ENCODE measurements at places on chromosomes 5 and 9. TPM values are rescaled to one million over a fixed set of nuclear protein-coding genes. Genes with fewer than 3 reads are reported as not detected.

TMEM215 gene
- not detected for total RNA-seq

DNA sequence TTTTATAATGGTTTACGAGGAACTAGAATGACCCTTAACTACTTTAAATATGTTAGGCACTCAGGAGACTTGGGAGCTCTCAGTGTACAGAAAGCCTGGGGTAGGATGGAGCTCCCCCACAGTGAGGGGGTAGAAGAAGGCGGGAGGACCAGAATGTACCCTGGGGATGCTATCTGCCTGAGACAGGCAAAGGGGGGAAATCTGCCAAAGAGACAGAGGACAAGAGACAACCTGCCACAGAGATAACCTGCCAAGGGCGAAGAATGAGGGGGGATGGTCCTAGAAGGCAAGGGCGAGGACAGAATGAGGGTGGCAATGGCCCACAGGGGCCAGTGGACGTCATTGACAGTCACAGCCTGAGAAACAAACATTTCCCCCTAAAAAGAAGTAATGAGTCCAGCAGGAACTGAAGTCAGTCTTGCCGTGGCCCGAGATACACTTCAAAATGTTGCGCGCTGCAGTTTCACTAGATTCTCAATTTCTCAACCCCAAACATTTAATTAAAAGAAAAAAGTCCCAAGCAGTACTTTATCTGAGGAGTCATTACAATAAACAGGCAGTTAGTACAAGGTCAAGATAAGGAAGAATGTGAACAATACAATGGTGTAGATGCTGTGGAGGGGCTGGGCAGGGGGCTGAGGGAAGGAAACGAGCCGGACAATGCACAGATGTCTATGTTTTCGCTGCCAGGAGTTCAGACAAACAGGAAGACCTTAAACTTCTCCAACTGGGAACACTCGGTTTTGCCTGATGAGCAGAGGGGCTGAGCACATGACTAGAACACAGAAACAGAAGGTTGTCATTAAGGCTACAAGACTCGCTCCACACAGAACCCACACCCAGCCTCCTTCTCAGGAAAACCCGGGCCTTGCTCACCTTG is 125.0 kb downstream of the LHFPL2 start:
- no peak for DNase-seq
- H3K4me3 ChIP-seq = no peak overlapping the region
- H3K36me3 ChIP-seq = no peaks in the 10 kb centered on the region
- no peaks in the 10 kb centered on the region for H3K4me1 ChIP-seq
- H3K27me3 ChIP-seq = no peaks in the 10 kb centered on the region

GRCh38 chr5:81214848-81215247 is 18.3 kb upstream of the CKMT2 start:
- no peaks in the 10 kb centered on the region for H3K27me3 ChIP-seq
- no peaks in the 10 kb centered on the region for H3K36me3 ChIP-seq
- H3K4me1 ChIP-seq = peaks cover 4% of the 10 kb centered on the region
- DNase-seq = no peak

- no peaks in the 10 kb centered on the region for H3K36me3 ChIP-seq
- H3K27me3 ChIP-seq = no peaks in the 10 kb centered on the region
- no peak overlapping the region for H3K4me3 ChIP-seq
- DNase-seq = no peak
Measured at GRCh38 chr9:105973951-105974351, 279.6 kb downstream of the TMEM38B start.

CNTNAP3 gene
- total RNA-seq = 1.1 TPM

GRCh38 chr9:121362813-121363621 is 7.0 kb downstream of the STOM start:
- peaks cover 2% of the 10 kb centered on the region for H3K36me3 ChIP-seq
- peaks cover 9% of the 10 kb centered on the region for H3K4me1 ChIP-seq
- DNase-seq = no peak
- peak overlapping the region; percentile 14 for H3K4me3 ChIP-seq
- H3K27ac ChIP-seq = peak overlapping the region; percentile 96

DNA sequence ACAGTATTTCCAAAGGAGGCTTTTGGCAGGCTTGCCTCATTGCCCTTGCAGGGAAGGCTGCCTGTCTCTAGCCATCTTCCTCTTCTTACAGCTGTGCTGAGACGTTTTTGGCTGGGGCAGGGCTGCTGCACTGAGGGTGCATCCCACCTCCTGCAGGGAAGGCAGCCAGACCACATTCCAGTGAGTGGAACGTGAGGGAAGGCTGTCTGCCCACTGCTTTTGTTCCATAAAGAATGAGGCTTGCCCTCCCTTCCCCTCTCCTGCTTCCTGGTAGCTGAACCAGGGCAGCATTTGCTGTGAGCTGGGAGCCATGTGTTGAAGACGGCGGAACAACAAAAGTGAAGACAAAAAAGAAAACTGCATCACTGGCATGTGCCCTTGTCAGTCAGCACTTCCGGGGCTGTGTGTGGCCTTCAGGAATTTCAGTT is 16.8 kb downstream of the MGAT1 start:
- peaks cover 2% of the 10 kb centered on the region for H3K4me1 ChIP-seq
- peaks cover 7% of the 10 kb centered on the region for H3K36me3 ChIP-seq
- H3K27ac ChIP-seq = peak overlapping the region; percentile 29
- H3K27me3 ChIP-seq = no peaks in the 10 kb centered on the region

LIFR gene
- total RNA-seq = 34.6 TPM

- no peaks in the 10 kb centered on the region for H3K4me1 ChIP-seq
- H3K4me3 ChIP-seq = no peak overlapping the region
- no peak overlapping the region for H3K27ac ChIP-seq
- DNase-seq = no peak
- no peaks in the 10 kb centered on the region for H3K27me3 ChIP-seq
Measured at GRCh38 chr5:14327624-14328023, 184.5 kb downstream of the TRIO start.

MFAP3 gene
- total RNA-seq = 36.7 TPM

CKMT2 gene
- 2.6 TPM for total RNA-seq

SV2C gene
- total RNA-seq = not detected

DNAJC25 gene
- 9.3 TPM for total RNA-seq

DNA sequence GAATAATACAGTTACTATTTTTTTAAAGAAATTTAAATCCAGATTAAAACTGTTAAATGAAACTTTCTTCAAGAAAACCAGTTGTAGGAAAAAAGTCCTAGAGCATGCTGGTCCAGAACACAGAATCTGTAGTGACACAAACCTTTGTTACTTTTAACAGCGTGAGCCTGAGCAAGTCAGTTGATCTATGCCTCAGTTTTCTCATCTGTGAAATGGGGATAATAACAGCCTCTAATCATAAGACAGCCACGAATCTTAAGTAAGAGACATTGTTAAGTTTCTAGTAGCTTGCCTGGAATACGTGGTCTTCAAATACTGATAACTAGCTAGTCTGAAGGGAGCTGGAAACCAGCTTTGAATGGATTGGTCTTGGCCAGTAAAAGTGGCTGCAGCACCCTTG is 158.6 kb downstream of the ADAMTS12 start:
- no peaks in the 10 kb centered on the region for H3K27me3 ChIP-seq
- H3K36me3 ChIP-seq = no peaks in the 10 kb centered on the region
- no peak overlapping the region for H3K4me3 ChIP-seq
- H3K27ac ChIP-seq = no peak overlapping the region
- H3K4me1 ChIP-seq = peaks cover 16% of the 10 kb centered on the region

- H3K4me1 ChIP-seq = no peaks in the 10 kb centered on the region
Measured at GRCh38 chr5:16178745-16179372, 732 bp downstream of the MARCHF11 start.

- no peaks in the 10 kb centered on the region for H3K27me3 ChIP-seq
- no peak overlapping the region for H3K27ac ChIP-seq
- H3K4me3 ChIP-seq = no peak overlapping the region
- no peaks in the 10 kb centered on the region for H3K4me1 ChIP-seq
- DNase-seq = no peak
Measured at GRCh38 chr5:157502143-157502647, 42.2 kb downstream of the NIPAL4 start.

DNA sequence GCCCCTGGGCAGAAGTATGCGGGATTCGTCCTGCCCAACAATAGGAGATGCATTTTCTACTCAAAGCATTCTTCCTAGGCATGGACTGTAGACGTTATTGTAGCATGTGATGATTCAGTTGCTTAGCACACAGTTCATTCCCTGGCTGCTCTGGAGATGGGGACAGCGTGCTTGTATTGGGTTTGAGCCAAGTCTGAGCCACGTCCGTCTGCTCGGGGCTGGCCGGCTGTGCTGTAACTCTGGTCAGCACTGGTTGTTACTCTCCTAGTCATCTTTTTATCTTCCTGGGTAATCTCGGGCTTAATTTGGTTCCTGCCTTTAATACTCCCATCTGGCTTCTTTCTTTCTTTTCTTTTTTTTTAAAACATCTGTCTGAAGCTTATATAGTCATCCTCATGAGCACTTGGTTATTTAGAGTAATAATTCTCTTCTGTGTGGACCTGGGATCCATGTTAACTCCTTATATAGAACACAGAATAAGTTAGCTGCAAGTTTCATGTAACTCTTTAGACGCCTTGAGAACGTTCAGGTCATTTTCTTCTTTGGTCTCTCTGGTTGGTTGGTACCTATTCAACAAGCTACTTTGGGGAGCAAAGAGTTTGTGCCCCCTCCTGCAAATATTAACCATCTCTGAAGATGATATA is 118.8 kb upstream of the RPS23 start:
- no peak for DNase-seq
- H3K4me1 ChIP-seq = no peaks in the 10 kb centered on the region
- H3K27ac ChIP-seq = no peak overlapping the region
- no peak overlapping the region for H3K4me3 ChIP-seq
- H3K27me3 ChIP-seq = peaks cover 3% of the 10 kb centered on the region

GRCh38 chr5:140258873-140259272 is 44.0 kb downstream of the PFDN1 start:
- DNase-seq = no peak
- no peaks in the 10 kb centered on the region for H3K4me1 ChIP-seq
- no peak overlapping the region for H3K4me3 ChIP-seq
- no peaks in the 10 kb centered on the region for H3K27me3 ChIP-seq
- H3K27ac ChIP-seq = no peak overlapping the region

- no peak for DNase-seq
- H3K4me1 ChIP-seq = peaks cover 4% of the 10 kb centered on the region
- H3K36me3 ChIP-seq = peaks cover 64% of the 10 kb centered on the region
- peak overlapping the region; percentile 56 for H3K27ac ChIP-seq
- no peak overlapping the region for H3K4me3 ChIP-seq
Measured at GRCh38 chr9:136512651-136513071, 29.8 kb upstream of the SEC16A start.

RNF183 gene
- not detected for total RNA-seq

- DNase-seq = no peak
- no peak overlapping the region for H3K4me3 ChIP-seq
- H3K4me1 ChIP-seq = no peaks in the 10 kb centered on the region
Measured at GRCh38 chr5:69160651-69161050, 6.3 kb upstream of the CCNB1 start.

DNA sequence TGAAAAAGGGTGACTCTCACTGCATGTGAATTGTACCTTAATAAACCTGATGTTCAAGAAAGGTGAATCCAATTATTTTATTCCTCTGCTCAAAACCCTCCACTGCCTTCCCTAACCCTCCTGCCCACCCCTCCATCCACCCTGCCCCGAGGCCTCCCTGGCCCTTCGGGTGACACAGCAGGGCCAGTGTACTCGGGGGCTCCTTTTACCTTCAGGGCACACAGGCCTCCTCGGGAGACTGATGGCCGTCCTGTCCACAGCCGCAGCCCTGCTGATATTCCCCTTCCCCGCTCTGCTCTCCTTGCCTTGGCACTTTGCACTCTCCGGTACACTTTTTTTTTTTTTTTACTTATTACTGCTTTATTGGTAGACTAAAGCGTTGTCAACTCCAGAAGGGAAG is 234.0 kb downstream of the CACNA1B start:
- no peak overlapping the region for H3K4me3 ChIP-seq
- H3K4me1 ChIP-seq = no peaks in the 10 kb centered on the region
- H3K27me3 ChIP-seq = no peaks in the 10 kb centered on the region

DNA sequence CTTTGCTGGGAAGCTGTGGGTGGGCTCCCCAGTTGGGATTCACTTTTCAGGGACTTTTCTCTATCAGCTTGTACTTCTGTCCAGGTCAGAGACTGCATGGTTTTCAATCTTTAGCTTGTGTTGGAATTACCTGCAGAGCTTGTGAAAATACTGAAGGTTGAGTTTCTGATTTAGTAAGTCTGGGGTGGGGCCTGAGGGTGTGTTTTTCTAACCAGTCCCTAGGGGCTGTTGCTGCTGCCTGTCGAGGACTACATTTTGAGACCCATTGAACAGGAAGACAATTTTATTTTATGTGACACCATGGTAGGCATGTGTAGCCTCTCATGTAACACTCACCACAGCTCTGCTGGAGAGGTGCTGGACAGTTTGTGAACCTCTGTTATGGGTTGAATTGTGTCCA is 14.7 kb upstream of the MLANA start:
- H3K27me3 ChIP-seq = no peaks in the 10 kb centered on the region
- no peak overlapping the region for H3K4me3 ChIP-seq
- H3K4me1 ChIP-seq = no peaks in the 10 kb centered on the region
- no peak overlapping the region for H3K27ac ChIP-seq
- peaks cover 2% of the 10 kb centered on the region for H3K36me3 ChIP-seq
